ENCODE measurements at places on chromosomes 7 and 10.

DNA sequence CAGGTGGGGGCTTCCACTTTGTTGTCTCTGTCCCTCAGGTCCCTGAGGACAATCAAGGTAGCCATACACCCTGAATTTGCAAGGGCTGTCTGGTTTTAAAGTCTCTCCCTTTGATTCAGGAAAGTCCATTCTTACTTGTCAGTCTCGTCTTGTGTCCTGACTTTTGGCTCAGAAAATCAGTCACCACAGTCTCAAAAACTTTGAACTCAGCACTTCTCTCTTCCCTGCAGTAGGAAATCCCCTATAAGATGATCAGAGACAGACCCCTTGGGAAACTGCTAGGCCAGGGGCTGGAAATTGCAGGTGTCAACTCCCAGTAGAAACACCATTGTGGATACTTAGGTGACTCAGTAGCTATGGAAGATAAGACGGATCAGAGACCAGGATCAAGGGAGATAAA lies 73.1 kb downstream of the CDC123 start:
- no peaks in the 10 kb centered on the region for H3K36me3 ChIP-seq
- no peak for DNase-seq
- H3K4me1 ChIP-seq, result peaks cover 7% of the 10 kb centered on the region
- H3K27ac ChIP-seq, result no peak overlapping the region
- no peak overlapping the region for H3K4me3 ChIP-seq

DNA sequence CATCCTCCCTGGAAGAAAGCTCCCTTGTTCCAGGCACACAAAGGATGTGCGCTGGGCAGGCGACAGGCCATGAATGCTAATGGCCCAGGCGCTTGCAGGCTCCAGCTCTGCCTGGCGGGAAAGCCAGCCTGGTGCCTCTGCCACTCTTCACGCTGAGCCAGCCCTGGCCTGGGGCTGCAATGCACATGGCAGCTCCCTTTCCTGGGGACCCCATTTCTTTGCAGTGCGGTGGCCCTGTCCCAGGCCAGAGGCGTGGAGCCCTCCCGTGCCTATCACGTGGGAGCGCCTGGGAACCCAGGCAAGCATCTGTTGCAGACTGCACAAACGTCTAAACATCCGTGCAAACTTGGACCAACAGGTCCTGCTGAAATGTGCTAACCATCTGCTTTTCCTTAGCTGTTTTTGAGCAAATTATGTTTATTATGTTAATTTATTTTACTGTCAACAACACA lies 152.1 kb upstream of the LYZL2 start:
- H3K27me3 ChIP-seq, result no peaks in the 10 kb centered on the region
- H3K36me3 ChIP-seq, result no peaks in the 10 kb centered on the region
- DNase-seq, result no peak
- H3K4me1 ChIP-seq, result peaks cover 38% of the 10 kb centered on the region

DNA sequence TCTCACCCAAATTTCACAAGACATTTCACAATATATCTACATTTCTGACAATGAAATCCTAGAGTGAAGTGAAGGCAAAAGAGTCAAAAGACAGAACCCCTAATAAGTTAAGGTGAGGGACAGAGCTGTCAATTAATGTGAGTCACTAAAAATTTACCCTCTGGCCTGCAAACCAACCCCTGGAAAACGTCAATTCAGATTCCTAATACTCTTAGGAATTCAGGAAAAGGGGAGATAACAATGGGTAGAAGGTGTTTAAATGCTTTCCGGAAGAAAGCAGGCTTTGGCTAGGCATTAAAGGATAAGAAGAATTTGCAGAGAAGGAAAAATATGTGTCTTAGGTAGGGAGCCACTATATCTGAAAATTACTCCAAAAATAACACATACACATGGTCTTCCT lies 299.6 kb downstream of the INHBA start:
- H3K27ac ChIP-seq, result no peak overlapping the region
- H3K4me1 ChIP-seq, result no peaks in the 10 kb centered on the region
- DNase-seq, result no peak
- no peak overlapping the region for H3K4me3 ChIP-seq
- H3K36me3 ChIP-seq, result no peaks in the 10 kb centered on the region
- H3K27me3 ChIP-seq, result no peaks in the 10 kb centered on the region

- no peaks in the 10 kb centered on the region for H3K4me1 ChIP-seq
- DNase-seq, result no peak
- no peak overlapping the region for H3K4me3 ChIP-seq
- H3K36me3 ChIP-seq, result no peaks in the 10 kb centered on the region
These were observed 675.6 kb downstream of the REEP3 start for GRCh38 chr10:64196638-64197315.

- H3K27ac ChIP-seq, result no peak overlapping the region
- H3K4me3 ChIP-seq, result no peak overlapping the region
- no peaks in the 10 kb centered on the region for H3K36me3 ChIP-seq
- H3K27me3 ChIP-seq, result no peaks in the 10 kb centered on the region
- DNase-seq, result no peak
- H3K4me1 ChIP-seq, result no peaks in the 10 kb centered on the region
These were observed 304.5 kb upstream of the LRRN3 start for GRCh38 chr7:110786328-110786965.

GRCh38 chr7:52547308-52547910 lies 488.0 kb upstream of the POM121L12 start:
- no peak overlapping the region for H3K4me3 ChIP-seq
- H3K27ac ChIP-seq, result no peak overlapping the region
- no peak for DNase-seq
- H3K27me3 ChIP-seq, result no peaks in the 10 kb centered on the region

DNA sequence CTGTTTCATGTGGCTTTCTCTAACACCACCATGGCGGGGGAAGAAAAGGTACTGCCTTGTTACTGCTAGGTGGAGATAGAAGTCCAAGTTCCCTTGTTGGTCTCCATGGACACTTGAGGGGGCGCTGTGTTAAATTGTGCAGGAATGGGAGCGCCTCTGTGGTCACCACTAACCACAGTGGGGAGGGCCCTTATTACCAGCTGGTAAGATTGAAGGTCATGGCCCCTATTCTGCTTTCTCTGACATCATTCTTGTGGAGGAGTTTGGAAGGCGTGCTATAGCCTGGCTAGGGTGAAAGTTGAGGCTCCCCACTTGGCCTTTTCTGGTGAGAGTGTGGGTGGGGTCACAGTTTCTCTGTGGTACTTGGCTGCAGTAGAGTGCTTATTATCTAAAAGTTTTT lies 14.9 kb upstream of the MXI1 start:
- H3K4me3 ChIP-seq, result no peak overlapping the region
- no peaks in the 10 kb centered on the region for H3K36me3 ChIP-seq
- H3K27me3 ChIP-seq, result no peaks in the 10 kb centered on the region
- no peak overlapping the region for H3K27ac ChIP-seq
- H3K4me1 ChIP-seq, result no peaks in the 10 kb centered on the region

GRCh38 chr10:49364747-49365146 lies 31.1 kb downstream of the DRGX start:
- H3K27me3 ChIP-seq, result peaks cover 26% of the 10 kb centered on the region
- DNase-seq, result no peak
- no peaks in the 10 kb centered on the region for H3K36me3 ChIP-seq
- no peak overlapping the region for H3K4me3 ChIP-seq
- no peaks in the 10 kb centered on the region for H3K4me1 ChIP-seq

GRCh38 chr10:31659665-31660064 lies 269.0 kb downstream of the ARHGAP12 start:
- no peaks in the 10 kb centered on the region for H3K4me1 ChIP-seq
- DNase-seq, result no peak
- H3K27me3 ChIP-seq, result peaks cover 3% of the 10 kb centered on the region
- no peaks in the 10 kb centered on the region for H3K36me3 ChIP-seq

DNA sequence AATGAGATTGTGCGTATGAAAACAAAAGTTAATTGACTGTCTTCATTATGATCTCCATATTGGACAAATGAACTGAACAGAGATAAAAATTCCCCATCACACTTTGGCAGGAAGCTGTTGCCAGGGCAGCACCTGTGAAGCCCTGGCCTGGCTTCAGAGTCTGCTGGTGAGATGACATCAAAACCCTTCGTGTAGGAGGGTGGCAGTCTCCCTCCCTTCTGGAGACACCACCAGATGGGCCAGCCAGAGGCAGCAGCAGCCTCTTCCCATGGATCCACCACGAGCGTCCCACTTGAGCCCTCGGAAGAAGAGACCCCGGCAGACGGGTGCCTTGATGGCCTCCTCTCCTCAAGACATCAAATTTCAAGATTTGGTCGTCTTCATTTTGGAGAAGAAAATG lies at the start of gene DNTT:
DNTT (plus strand) TSS at position 205 of the 400 bp plus-strand sequence; CDS start at position 269, 64 bp downstream.
- DNase-seq, result no peak
- H3K27me3 ChIP-seq, result peaks cover 9% of the 10 kb centered on the region
- no peaks in the 10 kb centered on the region for H3K36me3 ChIP-seq
- peaks cover 10% of the 10 kb centered on the region for H3K4me1 ChIP-seq
- no peak within 1 kb of the TSS for H3K4me3 ChIP-seq

DNA sequence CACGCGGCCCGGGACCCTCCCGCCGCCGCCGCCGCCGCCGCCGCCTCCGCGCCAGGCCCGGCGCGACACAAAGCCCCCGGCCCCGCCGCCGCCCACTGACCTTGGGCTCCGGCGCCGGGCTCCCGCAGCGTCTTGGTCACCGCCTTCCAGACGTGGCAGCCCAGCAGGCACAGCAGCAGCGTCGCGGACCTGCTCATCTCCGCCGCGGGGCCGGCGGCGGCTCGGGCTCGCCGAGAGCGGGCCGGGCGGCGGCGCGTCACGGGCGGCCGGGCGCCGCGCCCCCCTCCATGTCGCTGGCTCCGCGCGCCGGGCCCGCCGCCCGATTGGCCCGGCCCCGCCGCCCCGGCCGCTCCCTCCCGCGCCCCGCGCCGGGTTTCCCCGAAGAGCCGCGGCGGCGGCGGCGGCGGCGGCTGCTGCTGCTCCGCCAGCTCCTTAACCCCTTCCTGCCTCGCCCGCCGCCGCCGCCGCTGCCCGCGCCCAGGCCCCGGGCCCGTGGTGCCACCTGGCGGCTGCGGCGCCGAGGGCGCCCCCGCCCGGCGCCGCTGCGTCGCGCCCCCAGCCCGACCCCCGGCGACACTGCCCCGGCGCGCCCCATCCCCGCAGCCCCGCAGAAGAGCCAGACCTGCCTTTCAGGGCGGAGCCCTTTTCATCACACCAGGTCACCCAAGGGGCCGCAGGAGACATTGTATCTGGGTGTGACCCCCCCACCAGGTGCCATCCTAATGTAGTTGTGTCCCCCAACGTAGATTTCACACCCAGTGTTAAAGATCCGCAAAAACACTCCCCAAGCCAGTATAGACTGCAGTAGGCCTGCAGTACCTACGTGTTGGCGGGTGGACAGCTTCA lies at the start of gene FAM171A1:
FAM171A1 (minus strand) TSS at position 434 of the 846 bp plus-strand sequence; CDS start at position 197, 237 bp downstream.
- H3K4me1 ChIP-seq, result no peaks in the 10 kb centered on the region
- peaks cover 24% of the 10 kb centered on the region for H3K27me3 ChIP-seq
- DNase-seq, result peak; percentile 63
- H3K4me3 ChIP-seq, result peak within 1 kb of the TSS; percentile 33

GRCh38 chr7:90256778-90257177 lies 11.8 kb downstream of the CFAP69 start:
- peaks cover 4% of the 10 kb centered on the region for H3K27me3 ChIP-seq
- H3K4me3 ChIP-seq, result no peak overlapping the region
- no peak for DNase-seq
- H3K27ac ChIP-seq, result no peak overlapping the region

GRCh38 chr7:2172311-2173188 lies 60.2 kb downstream of the MAD1L1 start:
- no peaks in the 10 kb centered on the region for H3K27me3 ChIP-seq
- peaks cover 10% of the 10 kb centered on the region for H3K36me3 ChIP-seq
- H3K27ac ChIP-seq, result no peak overlapping the region
- H3K4me1 ChIP-seq, result no peaks in the 10 kb centered on the region
- H3K4me3 ChIP-seq, result no peak overlapping the region

GRCh38 chr7:158973440-158973839 lies 117.1 kb downstream of the DYNC2I1 start:
- no peak overlapping the region for H3K27ac ChIP-seq
- peak overlapping the region; percentile 10 for H3K4me3 ChIP-seq
- DNase-seq, result peak; percentile 24
- H3K36me3 ChIP-seq, result no peaks in the 10 kb centered on the region
- peaks cover 6% of the 10 kb centered on the region for H3K4me1 ChIP-seq

GRCh38 chr10:132542819-132543218 lies 5.2 kb downstream of the INPP5A start:
- no peak for DNase-seq
- no peak overlapping the region for H3K27ac ChIP-seq
- no peak overlapping the region for H3K4me3 ChIP-seq
- H3K36me3 ChIP-seq, result peaks cover 3% of the 10 kb centered on the region

- no peaks in the 10 kb centered on the region for H3K36me3 ChIP-seq
- H3K4me1 ChIP-seq, result no peaks in the 10 kb centered on the region
- no peak overlapping the region for H3K4me3 ChIP-seq
- H3K27ac ChIP-seq, result no peak overlapping the region
- no peaks in the 10 kb centered on the region for H3K27me3 ChIP-seq
These were observed 101.9 kb downstream of the EVX1 start for GRCh38 chr7:27344471-27344870.

- no peaks in the 10 kb centered on the region for H3K36me3 ChIP-seq
- no peak for DNase-seq
- H3K4me3 ChIP-seq, result no peak overlapping the region
- H3K27ac ChIP-seq, result no peak overlapping the region
- no peaks in the 10 kb centered on the region for H3K27me3 ChIP-seq
These were observed 455.7 kb upstream of the PFKP start for GRCh38 chr10:2611603-2612002.

GRCh38 chr7:134472572-134473244 lies 13.8 kb upstream of the AKR1B1 start:
- H3K27me3 ChIP-seq, result no peaks in the 10 kb centered on the region
- H3K36me3 ChIP-seq, result no peaks in the 10 kb centered on the region
- no peaks in the 10 kb centered on the region for H3K4me1 ChIP-seq

DNA sequence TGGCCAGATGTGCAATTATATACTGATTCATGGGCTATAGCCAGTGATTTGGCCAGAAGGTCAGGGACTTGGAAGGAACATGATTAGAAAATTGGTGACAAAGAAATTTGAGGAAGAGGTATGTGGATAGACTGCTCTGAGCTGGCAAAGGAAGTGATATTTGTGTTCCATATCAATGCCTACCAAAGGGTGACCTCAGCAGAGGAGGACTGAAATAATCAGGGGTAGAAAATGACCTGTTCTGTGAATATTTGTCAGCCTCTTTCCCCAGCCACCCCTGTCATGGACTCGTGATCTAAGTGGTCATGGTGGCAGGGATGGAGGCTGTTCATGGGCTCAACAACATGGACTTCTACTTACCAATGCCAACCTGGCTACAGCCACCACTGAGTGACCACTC lies 47.0 kb downstream of the PTPRE start:
- no peak for DNase-seq
- H3K27ac ChIP-seq, result no peak overlapping the region
- no peak overlapping the region for H3K4me3 ChIP-seq
- H3K36me3 ChIP-seq, result no peaks in the 10 kb centered on the region
- H3K4me1 ChIP-seq, result no peaks in the 10 kb centered on the region
- no peaks in the 10 kb centered on the region for H3K27me3 ChIP-seq

DNA sequence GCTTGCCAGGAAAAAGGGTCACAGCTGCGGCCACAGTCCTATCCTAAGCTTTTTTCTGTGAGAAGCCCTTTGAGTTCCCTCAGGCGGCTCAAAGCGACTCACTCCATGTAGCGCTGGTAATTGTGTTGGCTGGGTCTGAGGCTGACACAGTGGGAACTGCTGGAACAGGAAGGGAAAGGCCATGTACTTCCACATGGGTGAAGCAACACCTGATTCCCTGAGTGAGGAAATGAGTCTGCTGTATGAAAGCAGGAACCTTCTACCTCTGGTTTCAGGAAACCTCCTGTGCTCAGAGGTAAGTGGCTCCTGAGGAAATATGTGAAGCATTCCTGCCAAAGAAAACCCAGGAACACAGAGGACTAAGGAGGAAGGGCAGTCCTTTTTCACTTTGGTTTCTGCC lies 734.6 kb upstream of the SORCS1 start:
- no peaks in the 10 kb centered on the region for H3K27me3 ChIP-seq
- H3K4me1 ChIP-seq, result no peaks in the 10 kb centered on the region
- H3K27ac ChIP-seq, result no peak overlapping the region
- no peak overlapping the region for H3K4me3 ChIP-seq
